ENCODE measurements at places on chromosomes 7 and 10.

GRCh38 chr7:134028853-134029252 is 98.3 kb upstream of the LRGUK start:
- no peak for DNase-seq

- DNase-seq: peak; percentile 45
These were observed 34.5 kb downstream of the GOT1 start for GRCh38 chr10:99395750-99396445.

GRCh38 chr7:88669913-88670312 is 89.6 kb upstream of the ZNF804B start:
- DNase-seq: no peak

DNA sequence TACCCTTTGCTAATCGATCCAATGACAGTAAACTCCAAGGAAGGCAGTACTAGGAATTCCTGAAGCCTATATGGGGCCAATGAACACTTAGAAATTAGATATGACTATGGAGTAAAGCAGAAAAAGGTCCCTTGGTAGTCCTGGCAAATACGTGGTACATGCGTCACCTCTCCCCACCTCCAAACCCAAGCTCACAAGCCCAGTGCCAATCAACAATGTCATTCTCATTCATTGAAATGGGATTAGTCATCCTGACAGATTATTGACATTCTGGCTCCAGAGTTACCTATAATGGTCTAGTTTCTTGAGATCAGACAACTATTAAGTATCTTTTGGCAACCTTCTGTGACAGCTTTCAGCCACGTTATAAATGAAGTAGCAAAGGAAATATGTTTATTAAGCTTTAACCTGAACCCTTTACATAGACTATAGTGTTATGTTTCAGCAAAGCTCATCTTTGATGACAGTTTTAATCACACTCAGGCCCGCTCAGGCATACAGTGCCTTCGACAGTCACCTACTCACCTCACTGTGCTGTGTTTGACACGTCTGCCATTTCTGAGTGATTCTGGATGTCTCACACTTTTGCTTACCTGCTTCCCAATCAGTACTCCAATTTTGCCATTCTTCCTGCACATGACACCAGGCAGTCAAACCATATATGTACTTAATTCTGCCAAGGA is 69.6 kb upstream of the ADO start:
- DNase-seq: no peak

- DNase-seq: peak; percentile 9
These were observed 737 bp downstream of the ZMIZ1 start for GRCh38 chr10:79069325-79070080.

DNA sequence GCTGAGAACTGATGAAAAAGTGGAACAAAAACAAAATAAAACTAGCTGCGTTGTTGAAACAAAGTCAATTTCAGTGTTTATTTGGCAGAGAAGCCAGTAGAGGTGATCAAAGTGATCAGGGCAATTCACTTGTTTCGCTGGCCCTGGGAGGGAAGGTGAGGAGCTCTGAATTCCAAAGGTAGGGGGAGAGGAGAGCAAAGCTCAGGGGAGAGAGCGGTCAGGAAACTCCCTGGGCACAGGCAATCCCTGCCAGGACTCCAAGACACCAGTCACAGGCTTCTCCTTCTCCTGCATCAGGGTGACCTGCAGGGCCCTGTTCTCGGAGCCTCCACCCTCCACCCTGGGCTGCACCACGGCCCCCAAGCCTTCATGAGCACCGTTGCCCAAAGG is 6.8 kb upstream of the KIAA1217 start:
- DNase-seq: no peak

DNA sequence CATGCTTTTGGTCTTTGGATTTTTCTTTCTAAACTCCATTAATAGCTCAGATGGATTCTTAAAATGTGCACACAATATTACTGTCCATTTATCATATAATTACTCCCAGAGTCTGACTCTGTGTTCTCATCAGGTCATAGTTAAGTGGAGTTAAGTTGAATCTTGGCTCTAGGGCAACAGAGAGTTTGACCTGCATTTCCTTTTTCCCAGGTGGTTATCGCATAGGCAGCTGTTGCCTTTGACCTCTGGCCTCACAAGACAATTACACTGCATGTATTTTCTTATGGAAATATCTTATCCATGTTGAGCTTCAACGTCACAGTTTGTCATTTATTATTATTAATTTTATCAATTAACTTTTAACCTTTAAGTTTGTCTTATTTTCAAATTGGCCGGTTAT is 237.5 kb upstream of the HGF start:
- DNase-seq: no peak

DNA sequence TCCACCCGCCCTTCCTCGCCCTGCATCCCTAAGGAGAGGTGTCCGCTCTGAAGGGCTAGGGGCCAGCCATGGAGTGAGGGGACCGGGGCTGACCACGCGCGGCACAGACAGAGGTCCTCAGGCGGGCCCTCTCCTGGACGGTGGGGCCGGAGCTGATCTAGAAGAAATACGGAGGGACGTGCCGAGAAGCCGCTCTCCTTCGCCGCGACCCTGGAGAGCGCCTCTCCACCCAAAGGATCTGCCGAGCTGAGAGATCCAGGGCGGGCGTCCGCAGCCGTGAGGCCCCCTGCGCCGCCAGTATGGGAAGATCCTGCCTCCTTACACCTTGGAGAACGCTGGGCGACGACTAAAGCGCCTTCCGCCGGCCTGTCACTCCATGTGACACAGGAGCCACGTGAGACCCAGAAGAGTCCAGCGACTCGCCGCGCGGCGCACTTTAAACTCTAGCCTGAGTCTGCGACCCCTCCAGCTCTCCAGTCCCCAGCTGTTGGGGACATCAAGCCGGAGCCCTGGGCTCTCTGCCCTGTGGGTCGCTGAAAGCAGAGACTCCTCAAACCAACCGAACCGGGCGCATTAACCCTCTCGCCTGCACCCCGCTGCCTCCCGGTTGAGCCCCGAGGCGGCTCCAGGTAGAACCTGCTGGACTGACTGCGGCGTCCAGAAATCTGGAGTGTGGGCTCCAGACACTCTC is 1.5 kb upstream of the SFMBT2 start:
- no peak for DNase-seq

DNA sequence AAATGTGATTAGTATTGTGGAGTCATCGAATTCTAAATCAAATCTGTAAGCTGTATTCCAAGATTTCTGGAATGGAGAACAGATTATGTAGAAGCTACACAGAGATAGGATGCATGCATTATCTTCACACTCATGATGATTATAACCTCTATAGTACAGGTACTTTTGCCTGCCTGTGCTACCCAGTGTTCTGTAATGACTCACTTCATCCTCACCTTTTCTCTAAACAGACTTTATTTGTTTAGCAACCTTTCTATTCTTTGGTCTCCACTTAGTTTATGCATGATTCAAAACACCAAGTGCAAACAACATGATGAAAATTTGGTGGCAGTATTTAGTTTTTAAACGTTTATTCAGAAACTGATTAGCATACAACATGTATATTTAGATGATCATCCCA is 68.4 kb upstream of the PRPS1L1 start:
- no peak for DNase-seq

DNA sequence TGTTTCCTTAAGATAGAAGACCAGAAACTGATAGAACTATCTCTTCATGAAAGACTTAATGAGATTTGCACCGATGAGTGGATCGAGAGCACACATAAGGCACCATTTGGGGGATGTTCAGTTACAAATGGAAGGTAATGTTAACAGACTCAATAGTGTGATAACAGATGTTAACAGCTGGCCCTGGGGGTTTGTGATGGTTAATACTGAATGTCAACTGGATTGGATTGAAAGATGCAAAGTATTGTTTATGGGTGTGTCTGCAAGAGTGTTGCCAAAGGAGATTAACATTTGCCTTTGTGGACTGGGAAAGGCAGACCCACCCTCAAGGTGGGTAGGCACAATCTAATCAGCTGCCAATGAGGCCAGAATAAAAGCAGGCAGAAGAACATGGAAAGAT is 130.5 kb upstream of the DGKB start:
- no peak for DNase-seq

- no peak for DNase-seq
These were observed 6.5 kb downstream of the HIPK2 start for GRCh38 chr7:139771001-139771956.

DNA sequence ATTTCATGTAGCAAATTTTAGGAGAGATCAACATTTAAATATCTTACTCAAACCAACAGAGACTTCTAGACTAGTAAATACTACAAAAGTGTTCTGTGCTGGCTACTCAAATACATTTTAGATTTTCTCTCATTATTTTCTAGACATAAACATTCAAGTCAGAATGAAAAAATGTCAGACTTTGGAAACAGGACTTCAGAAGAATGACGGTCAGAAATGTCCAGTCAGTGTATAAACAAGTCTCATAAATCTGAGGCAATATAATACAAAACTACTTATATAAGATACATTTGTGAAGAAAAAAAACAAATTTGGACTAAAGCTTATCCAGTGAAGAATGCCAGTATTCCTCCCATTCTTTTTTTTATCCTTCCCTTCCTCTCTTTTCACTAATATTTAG is 25.9 kb downstream of the RNLS start:
- DNase-seq: no peak

- DNase-seq: no peak
These were observed 66.7 kb downstream of the TES start for GRCh38 chr7:116277070-116277469.

DNA sequence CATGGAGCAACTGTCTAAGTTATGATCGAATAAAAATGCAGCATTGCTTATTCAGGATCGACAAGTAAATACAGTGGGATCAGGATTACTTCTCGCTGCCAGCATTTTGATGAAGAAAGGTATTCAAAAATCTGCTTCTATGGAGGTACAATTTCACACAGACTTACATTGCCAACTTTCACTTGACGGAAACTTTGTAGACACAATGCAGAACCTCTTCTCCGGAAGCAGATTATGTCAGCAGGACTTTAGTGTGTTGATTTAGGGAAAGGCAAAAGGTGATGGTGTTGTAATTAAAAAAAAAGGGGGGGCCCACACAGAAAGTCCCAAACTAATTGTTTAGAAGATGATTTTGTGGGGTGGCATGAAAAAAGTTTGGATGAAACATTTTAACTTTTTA is 462.4 kb upstream of the KLF6 start:
- DNase-seq: no peak

GRCh38 chr7:136652635-136653370 is 215.6 kb upstream of the CHRM2 start:
- no peak for DNase-seq

DNA sequence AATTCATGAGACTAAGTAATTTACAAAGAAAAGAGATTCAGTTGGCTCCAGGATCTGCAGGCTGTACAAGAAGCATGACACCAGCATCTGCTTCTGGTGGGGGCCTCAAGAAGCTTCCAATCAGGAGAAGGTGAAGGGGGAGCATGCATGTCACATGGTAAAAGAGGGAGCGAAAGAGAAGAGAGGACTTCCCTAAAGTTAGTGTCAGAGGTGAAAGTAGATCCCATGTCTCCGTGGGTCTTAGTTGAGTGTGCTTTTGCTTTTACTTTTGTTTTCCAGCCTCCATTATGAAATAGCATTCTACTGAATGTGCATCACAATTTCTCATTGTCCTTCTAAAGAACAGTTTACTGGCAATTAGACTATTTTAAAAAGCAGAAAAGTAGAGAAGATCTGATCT is 213.6 kb upstream of the FZD1 start:
- DNase-seq: no peak

DNA sequence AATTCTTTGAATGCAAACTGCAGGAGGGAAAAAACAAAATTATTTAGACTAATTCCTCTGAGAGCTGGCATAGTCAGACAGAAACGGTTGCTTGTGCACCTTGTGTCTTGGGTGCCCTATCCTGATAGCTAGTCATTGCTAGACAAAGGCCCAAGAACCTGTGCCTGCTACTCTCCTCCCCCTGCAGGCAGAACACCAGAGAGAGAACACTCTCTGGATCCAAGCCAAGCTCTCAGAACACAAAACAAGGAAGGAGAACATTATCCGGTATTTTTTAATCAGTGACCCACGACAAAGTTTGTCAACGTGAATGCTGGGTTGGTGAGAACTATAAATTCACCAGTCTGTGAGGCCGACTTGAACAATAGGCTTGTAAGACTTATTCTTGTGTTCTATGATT is 18.8 kb upstream of the PPP1R9A start:
- peak; percentile 57 for DNase-seq

DNA sequence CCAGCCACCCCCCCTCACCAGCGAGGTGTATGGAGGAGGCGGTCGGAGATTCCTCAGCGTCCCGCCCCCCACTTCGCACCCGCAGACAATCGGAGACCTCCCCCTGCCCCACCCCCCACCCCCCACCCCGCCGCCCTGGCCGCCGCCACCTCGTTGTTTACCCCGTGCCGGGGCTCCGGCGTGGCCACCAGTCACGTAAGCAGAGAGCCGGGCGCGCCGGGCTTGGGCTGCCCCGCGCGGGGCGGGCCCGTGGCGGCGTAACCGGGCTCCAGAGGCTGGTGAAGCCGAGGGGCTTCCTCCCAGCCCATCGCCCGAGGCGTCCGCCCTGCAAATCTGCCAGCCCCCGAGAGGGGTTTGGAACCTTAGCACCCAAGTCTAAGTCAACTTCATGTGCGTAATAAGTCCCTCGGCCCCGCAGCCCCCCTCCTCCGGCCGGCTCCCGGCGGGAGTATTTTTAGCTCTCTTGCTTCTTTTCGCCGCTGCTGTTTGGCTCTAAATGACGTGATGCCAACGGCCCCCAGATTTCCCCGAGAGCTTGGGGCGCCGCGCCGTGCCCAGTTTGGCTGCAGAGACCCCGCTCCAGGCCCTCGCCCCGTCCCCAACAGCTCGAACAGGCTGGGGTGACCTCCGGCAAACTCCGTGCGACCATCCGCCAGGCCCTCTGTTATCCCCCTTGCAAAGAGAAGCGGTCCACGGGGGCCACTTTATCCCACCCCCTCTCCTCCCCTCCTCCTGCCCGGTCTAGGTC is 2.7 kb downstream of the MXI1 start:
- no peak for DNase-seq

DNA sequence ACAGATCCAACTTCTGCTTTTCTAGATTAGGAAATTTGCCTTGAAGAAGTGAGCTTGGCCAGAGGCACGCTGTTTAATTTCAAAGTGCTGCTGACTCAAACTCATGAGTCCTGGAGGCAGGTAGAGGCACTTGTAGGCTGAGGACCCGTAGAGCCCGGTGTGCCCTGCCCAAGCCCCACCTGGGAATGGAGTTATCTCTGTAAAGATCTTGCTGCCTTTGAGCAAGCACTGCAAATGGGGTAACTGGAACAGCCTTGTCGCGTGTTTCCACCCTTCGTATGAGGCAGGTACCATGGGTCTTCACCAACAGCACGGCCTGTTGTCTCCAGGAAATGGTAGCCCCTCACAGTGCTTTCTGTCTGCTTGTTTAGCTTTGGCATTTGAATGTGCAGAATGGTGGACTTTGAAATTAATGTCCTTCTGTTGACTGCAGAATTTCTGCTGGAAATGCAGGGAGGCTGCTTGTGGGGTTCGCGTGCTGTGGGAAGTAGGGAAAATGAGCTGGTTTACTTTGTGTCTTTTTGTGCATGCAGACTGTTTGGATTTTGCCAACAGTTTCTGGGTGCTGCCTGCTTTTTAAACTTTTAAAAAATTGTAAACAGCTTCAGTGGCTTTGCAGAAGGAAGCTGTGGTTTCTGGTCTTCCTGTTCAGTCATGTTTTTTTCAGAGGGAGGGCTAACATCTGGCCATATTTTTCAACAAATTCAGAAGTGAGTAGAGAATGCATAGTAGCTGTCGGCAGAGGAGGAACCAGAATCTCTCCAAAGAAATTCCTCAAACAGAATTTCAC is 27.2 kb downstream of the CCM2 start:
- DNase-seq: no peak

- no peak for DNase-seq
These were observed 51.4 kb upstream of the SMNDC1 start for GRCh38 chr10:110355922-110356627.

All from NCI-H2081 (cell line).